ENCODE measurements at places on chromosomes 11 and 22.

GRCh38 chr11:69293819-69294505, at the start of gene MYEOV:
TSS of gene MYEOV (plus strand) at chr11:69294155. CDS start at chr11:69295355, 1,200 bp downstream.
- no peak for DNase-seq

- DNase-seq, result no peak
Observed at GRCh38 chr11:29847219-29847618, 169.6 kb downstream of the KCNA4 start.

- no peak for DNase-seq
Observed at GRCh38 chr11:30487200-30487898, 98.8 kb downstream of the MPPED2 start.

- peak; percentile 63 for DNase-seq
Observed at GRCh38 chr22:19974268-19974861, 32.7 kb upstream of the TXNRD2 start.

DNA sequence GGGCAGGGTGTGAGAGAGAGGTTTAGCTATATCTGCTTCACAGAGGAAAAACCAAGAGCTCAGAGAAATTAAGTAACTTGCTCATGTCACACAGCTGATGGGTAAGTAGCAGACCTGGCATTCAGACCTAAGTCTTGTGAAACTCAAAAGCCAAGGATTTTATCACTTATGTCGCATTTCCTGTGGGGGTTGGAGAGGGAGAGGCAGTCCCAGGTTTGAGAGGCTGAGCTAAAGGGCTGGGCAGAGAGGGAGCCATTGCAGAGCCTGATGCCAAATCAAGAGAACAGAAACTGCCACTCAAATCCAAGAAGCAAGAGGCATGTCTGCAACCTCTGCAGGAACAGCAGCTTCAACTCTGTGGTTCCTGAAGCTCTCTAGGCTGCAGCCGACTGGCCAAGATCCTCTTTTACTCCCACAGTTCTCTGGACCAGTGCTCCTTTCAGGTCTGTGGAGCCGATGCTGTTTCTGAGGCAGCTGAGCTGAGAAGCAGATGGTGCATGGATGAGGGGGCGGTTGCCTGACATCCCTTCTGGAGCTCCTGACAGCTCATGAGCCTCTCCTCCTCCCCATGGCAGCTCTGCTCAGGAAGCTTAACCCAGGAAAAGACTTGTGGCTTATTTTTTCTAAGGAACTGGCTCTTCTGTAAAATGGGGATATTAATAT, 47.6 kb upstream of the NAV2 start:
- no peak for DNase-seq

DNA sequence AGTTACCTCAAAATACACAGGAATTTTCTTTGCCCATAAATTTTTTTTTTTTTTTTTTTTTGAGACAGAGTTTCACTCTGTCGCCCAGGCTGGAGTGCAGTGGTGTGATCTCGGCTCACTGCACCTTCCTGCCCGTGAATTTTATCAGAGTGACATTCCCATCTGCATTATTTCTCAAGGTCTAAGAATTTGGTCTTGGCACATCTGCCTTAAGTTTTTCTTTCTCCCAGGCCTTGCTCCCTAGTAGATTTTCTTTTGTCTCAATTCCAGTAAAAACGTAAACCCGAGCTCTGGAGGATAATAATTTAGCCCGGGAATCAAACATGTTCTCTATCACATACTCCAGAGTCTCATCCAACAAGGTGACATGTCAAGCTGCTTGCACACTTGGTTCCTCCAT, 12.4 kb downstream of the TRIM6 start:
- no peak for DNase-seq

DNA sequence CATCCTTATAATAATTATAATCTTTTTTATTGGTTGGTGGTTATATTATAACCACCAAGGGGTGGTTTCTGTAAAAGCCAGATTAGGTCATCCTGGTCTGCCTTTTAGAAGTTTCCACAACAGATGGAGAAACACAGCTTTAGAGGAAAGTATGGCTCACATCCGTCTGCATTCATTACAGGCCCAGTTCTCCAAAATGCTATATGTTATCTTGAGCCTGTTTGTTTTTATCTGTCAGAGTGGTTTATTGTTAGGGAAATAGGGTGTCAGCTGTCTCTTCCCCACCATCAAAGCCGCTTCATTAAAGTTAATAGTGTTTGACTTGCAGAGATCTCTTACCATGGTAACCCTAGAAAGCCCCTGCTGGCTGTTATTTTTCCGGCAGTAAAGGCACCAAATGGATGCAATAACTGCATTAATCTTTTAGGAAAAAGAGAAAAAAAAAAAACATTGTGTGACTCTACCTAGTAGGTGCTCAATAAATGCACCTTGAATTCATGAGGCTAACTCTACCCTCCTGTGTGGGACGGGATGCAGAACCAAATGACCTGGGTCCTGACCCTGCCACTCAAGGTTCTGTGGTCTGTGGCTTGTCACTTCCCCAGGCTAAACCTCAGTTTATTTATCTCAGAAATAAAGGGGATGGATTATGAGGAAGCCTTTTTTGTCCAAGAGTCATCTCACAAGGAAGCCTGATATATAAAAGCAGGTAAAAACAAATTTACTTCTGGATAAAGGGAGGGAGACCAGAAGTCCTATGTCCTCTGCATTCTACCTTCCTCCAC, 118.3 kb downstream of the WT1 start:
- DNase-seq, result no peak

DNA sequence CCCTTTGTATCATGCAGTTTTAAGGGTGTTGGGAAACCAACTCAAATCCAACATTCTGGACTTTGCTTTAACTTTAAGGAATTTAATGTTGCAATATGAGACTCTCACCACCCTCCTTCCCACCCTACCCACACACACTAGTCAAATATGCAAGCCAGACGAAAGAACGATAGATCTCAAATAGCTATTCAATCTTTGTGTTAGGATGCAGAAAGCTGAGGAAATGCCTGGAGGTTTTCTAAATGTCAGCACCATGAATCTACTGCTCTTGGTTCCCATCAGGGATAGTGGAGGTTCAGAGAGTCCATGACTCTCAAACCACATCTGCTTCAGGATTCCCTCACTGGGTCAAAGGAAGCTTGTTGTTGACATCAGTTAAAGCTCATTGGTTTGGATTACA, 33.7 kb downstream of the EXPH5 start:
- DNase-seq, result no peak

GRCh38 chr11:44889266-44889665, 61.4 kb downstream of the TP53I11 start:
- DNase-seq, result no peak

DNA sequence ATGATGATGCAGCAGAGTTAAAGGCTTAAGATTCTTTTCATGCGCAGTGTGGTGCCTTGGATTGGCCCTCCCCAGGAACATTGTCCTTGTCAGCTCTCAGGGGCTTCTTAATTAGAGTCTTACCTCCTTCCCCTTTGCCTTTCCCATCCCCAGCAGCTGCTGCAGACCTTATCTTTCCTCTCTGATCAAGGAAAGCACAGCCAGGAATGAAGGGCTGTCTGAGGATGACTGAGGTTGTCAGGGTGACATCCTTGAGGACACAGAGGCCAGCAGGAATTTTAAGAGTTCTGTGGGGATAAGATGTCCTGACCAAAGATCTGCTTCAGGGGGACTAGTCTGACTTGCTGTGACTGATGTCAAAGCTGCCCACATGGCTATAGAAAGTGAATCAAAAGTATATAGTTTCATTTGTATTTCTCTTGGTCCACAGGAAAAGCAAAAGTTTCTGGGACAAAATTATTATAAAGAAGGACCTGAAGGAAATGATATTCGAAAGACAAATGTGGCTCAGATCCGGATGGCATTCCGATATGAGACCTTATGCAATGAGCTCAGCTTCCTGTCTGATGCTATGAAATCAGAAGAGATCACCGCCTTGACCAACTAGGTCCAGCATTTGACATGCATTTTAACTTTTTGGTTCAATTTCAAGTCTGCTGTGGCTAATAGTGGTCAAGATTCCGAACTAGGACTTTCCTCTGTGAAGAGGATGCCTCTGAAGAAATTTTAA, 35.5 kb downstream of the RNF141 start:
- DNase-seq, result no peak

- DNase-seq, result no peak
Observed at GRCh38 chr11:99934008-99934407, 753.1 kb upstream of the ARHGAP42 start.

DNA sequence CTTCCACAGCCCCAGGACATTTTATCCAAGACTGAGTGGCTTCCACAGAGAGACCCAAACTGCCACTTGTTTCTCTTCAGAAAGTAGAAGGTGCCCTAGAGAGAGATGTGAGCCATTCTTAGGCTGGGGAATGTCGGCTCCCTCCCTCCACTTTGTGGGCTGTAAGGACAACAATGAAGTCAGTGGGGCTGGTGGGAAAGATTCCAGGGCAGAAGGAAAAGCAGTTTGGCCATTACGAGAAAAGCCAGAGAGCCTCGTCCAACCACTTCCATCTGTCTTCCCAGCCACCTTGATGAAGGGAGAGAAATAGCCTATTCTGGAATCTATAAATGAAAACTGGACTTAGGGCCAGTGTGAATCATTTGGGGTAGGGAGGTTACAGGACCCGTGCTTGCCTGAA, 382.5 kb downstream of the NXPE2 start:
- DNase-seq, result no peak

DNA sequence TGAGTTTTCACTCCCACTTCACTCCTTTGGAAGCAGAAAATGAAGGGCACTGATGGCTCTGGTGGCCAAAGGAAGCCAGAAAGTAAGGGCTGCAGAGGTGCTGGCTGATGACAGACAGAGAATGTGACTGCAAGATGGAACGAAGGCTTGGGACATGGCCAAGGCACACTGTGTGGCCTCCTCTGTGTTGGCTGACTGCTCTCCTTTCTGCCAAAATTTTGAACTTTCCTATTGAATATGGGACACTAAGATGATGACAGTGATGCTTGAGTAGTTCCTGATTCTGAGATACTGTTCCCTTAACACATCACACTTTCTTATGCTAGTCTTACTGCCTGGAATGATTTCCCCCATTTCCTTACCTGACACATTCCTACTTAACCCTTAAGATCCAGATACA, 156.4 kb downstream of the SWAP70 start:
- DNase-seq, result no peak

All from NCI-H774 (cell line).